ENCODE measurements at places on chromosomes 2 and 18.

- no peak for DNase-seq
Observed at GRCh38 chr2:186639939-186640338, 50.1 kb downstream of the ITGAV start.

GRCh38 chr2:116979916-116980764 lies 834.4 kb upstream of the DDX18 start:
- DNase-seq: no peak

DNA sequence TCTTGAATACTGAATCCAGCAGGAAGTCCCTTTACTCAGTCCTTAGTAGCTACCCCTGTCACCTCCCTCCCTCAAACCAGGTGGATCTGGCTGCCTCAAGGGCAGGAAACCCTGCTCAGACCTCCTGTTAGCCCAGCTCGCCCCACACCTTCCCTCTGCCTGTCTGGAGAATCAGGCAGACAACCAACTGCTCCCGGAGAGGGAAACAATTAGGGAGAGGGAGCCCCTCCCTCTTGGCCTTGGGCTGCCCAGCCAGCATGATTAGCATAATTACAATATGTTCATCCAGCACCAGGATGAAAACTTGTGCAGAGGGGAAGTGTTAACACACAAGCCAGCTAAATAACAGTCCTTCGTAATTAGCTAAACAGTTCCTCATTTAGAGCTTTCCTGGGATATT lies 185.5 kb downstream of the C1D start:
- DNase-seq: no peak

DNA sequence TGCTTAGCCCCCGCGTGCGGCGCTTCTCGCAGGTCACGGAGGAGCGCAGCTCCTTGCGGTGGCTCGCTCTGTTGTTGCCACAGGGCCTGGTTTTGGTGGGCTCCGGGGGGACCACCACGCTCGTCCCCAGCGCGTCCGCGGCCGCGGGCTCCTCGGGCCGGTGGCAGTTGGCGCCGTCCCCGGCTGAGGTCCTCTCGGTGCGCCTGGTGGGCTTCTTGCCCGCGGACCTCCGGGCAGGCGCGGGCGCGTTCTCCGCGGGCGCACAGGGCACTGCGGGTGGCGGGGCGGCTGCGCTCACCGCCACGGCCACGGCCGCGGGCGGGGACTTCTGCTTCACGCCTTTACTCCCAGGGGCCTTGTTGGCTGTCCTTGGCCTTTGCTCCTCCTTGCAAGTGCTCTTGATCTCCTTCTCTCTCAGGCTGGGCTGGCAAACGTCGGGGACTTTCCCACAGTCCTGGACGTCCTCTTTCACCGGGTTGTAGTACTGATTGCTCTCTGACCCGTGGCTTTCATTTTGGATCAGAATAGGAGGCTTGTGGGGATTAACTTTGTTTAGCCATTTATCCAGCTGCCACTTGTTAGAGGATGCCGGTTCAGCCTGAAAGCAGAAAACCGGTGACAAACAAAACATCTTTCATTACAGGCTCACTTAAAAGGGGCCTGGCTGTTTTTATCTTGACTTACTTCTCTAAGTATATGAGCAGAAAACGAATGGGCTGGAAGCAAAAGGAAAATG lies 104.0 kb upstream of the REV1 start:
- DNase-seq: no peak

DNA sequence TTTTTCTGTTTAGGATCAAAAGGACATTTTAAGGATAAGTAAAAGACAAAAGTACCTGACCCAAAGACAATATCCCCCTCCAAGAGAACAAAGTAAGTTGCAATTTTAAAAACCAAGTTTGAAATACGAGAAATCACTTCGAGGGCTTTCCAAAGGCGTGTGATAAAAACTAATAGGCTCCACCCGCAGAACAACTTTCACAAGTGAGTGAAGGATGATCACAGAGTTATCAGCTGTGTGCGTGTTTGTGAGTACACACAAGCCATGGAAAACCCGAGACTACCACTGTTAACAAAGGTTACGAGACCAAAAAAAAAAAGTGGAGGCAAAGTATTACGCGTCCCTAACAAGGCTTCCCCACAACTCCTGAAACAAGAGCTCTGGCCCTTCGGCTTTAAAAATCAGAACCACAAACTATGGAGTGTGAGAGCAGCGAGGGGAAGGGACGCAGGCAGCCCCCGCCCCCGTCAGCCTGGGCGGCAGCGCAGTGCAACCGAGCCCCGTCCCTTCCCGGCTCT lies 719 bp downstream of the SMAD2 start:
- peak; percentile 76 for DNase-seq

GRCh38 chr2:77199411-77199810 lies 322.8 kb downstream of the LRRTM4 start:
- DNase-seq: no peak

DNA sequence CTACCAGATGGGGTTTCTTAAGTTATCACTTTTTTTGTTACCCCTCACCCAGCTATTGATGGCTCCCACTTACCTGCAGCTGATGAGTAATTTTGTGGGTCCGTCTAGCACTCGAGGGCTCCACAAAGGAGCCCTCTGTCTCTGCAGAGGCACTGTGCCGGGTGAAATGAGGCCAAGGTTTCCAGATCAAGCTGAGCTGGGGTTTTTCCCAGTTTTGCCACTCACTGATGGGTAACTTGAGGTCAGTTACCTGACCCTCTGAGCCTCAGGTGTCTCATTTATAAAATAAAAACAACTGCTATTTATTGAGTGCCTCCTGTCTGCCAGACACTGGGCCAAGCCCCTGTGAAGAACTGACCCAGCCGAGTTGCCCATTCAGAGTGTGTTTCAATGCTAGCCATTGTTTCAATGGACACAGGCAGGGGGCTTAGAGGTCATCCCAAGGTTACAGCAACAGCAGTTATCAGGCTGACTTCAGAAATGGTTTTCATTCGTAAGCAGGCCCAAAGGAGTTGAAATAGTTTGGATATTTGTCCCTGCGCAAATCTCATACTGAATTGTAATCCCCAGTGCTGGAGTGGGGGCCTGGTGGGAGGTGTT lies 192.9 kb downstream of the NCK2 start:
- DNase-seq: no peak

DNA sequence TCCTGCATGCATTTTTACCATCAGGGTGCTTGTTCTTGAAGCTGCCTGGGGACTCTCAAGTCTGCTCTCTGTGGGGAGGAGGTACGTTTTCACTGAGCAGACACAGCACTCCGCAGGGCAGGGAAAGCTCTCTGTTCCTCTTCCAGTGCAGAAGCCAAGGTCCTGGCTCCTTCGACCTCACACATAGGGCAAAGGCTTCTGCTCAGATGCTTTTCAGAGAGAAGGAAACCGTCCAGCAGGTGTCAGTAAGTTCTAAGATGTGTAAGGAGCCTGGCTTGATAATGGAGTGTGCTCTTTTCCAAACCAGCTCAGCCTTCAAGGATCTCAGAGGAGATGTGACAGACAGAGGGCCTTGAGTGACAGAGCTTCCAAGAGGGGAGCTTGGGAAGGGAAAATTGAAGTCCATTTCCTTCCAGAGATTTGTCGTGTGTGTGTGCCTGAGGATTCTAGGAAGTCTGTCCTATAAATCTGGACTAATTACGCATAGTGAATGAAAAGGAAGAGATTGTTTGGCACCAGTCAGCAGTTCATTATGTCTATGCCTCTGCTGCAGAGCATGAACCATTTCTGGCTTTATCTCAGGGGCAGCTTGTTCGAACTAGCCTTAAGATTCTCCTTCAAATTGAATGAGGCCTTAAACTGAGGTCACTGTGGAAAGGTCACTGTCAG lies 67.3 kb upstream of the UPP2 start:
- peak; percentile 48 for DNase-seq

DNA sequence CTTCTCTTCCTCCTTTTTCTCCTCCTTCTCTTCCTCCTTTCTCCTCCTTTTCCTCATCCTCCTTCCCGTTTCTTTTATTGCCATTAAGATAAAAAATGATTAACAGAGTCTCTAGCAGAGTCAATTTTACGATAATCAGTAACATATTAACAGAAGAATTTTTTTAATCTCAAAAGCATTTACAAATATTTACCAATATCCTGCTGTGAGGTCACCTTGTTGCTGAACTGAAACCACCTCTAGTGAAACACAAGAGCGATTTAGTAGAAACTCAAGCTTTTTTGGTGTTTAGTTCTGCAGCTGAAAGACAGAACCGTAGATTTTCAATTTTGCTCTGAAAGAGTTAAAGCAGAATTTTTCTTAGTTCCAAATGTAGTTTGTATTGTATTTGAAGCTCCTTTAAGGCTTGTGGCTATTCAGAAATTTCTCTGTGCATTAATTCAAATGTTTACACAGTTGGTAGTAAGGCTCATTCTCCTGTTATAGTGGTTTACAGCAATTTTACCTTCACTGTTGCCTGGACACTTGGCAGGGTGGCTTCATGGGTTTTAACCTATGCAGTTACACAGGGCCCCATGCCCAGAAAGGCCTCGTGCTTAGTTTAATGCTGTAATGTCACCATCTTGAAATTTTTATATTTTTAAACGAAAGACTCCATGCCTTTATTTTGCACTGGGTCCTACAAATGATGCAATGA lies 1106.6 kb upstream of the FAM98A start:
- DNase-seq: no peak

DNA sequence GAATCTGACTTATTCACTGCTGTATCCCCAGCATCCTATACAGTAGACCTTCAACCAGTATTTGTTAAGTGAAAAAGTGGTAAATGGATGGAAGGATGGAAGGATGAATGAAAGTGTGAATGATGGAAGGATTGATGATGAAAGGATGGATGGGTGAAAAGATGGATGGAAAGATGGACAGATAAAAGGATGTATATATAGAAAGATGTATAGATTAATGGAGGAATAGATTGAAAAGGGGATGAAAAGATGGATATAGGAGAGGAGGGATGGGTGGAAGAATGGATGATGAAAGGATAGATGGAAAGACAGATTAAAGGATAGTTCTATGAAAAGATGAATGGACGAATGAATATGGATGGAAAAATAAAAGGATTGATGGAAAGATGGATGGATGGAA lies 50.0 kb downstream of the PSD4 start:
- no peak for DNase-seq

DNA sequence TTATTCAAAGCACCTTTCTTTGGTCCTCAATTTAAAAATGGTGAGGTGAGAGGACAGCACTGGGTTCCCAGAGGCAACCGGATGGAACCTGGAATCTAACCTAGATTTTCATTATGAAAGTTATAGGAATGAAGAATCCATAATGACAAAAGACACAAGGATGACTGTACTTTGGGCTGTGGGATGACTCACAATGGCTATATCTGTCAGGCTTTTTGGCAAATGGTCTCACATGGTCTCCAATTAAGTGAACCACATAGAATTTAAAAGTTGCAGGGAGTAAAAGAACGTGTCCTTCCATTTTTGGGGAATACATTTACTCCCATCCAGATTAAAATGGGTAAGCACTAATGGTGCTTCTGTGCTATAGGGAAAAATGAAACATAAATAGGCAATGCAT lies 31.8 kb upstream of the LYPD1 start:
- no peak for DNase-seq

DNA sequence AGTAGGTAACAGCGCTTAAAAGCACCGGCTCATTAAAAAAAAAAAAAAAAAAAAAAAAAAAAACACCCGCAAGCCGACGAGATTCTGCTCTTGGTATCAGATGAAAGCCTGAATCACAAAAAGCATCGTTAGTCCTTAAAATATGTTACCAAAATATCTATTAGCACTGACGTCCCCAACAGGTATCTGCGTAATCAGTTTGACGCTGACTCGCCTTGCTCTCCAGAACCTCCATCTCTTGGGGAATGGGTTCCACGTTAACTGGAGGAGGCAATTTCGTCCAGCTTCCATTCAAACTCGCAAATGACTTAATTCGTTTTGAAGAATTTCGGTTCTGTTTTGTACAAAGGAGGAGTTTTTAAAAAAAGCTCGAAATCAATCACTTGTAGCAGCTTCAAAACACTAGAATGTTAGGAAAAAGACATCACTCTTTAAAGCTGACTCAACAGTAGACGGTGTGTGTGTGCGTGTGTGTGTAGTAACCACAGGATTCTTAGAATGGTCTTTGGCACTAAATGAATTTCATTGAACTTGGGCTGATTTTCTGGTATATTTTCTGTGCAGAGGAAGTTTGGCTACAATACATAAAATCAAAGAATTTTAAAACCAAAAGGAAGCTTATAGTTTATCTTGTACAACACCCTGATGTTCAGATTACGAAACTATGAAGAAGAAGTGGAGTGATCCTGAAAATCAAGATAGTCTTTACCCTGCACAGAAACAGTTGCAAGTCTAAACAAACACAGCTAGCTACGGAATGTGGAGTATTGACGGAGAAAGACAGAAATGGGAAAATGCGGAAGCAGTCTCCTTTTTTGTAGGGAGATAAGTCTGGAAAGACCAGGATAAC lies 1.1 kb upstream of the PGAP1 start:
- DNase-seq: peak; percentile 88

DNA sequence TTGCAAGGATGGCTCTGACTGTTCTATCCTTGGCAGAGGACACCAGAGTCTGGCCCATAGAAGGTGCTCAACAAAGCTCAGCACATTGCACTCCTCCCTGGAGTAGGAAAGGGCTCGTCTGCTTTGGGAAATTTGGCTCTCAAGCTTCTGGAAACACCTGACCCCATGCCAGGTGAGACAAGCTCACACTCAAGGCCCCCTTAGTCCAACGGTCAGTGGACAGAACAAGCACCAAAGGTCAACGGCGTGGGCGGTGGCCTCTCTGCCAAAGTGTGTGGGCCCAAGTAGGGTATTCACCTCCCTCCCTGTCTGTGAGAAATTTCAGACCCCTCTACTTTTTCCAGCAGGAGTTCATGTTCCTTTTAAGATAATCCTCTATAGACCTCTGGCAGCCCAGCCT lies 2.0 kb upstream of the STEAP3 start:
- DNase-seq: no peak

DNA sequence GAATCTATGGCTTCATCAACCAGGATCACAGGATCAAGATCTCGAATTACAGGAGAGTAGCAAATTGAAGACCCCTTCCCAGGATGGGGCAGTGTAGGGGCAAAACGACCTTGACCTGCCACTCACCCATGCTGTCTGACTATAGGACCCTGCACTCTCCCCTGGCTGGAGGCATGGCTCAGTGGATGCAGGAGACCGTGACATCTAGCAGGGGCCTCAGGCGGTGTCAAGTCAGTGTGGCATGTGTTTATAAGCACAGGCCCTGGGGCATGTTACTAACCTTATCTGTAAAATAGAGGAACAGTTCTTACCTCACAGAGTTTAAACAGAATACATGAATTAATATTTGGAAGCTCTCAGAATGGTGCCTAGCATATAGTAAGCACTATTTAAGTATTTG lies 3.5 kb downstream of the HAAO start:
- DNase-seq: peak; percentile 86

GRCh38 chr18:63868546-63868945 lies 19.0 kb upstream of the SERPINB2 start:
- DNase-seq: no peak

- no peak for DNase-seq
Observed at GRCh38 chr2:126368758-126369157, 287.2 kb upstream of the GYPC start.
